Sigmoid colon (tissue), 7 donors: ENCODE measurements at places on chromosomes 12 and 14.

DNA sequence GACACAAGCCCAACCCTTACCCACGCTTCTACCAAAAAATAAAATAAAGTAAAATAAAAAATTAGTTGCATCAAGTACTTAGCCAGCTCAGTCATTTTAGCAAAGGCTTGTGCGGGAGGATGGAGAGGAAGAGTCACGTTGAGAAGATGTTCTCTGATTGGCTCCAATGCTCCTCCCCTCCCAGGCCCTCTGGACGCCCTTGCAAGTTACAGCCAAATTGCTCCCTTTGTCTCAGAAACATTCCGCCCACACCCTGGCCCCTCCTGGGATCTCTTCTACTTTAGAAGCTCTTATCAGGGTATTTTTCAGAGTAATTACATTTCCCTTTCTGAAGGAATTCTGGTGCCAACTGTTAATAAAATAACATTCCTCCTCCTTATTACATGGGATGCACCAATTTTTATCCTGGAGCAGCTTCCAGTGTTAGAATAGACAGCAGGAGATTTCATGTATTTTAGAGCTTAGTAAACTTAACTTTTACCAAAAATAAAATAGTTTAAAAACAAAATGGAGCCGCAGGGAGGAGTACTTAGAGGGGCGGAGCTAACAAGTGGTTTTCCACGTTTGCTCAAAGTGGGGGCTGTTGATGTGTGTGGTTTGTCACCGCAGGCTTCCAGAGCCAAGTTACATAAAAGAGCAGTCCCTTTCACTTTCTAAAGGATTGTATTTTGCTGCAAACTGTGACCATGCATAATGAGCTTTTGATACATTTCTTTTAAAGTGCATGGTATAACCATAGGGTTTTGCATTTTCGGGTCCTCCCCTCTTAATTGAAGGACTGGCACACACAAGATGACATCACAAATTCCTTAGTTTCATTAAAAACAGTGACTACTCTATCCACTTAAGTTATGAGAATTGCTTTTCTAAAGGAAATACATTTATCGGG, 71.7 kb upstream of the RAP1B start:
- DNase-seq = peak; percentile 80

DNA sequence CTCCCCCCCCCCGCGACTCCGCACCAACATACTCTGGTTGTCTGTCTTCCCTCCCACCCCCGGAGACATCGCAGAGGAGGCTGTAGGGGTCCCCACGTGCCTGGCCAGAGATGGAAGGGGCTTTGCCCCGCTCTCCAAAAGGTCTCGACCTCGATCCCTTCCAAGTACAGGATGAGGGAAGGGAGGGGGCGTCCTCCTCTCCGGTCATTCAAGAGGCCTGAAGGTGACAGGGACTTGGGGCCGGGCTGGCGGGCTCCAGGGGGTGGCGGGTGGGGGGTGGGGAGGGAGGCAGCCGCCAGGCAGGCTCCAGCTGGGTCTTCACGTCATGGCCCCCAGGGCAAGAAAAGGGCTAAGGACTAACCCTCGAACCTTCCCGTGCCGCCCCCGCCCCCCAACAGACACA, 15.1 kb downstream of the TBX3 start:
- no peak for DNase-seq

- peak; percentile 17 for DNase-seq
Measured at GRCh38 chr14:74965486-74966153, 10.2 kb upstream of the PGF start.

DNA sequence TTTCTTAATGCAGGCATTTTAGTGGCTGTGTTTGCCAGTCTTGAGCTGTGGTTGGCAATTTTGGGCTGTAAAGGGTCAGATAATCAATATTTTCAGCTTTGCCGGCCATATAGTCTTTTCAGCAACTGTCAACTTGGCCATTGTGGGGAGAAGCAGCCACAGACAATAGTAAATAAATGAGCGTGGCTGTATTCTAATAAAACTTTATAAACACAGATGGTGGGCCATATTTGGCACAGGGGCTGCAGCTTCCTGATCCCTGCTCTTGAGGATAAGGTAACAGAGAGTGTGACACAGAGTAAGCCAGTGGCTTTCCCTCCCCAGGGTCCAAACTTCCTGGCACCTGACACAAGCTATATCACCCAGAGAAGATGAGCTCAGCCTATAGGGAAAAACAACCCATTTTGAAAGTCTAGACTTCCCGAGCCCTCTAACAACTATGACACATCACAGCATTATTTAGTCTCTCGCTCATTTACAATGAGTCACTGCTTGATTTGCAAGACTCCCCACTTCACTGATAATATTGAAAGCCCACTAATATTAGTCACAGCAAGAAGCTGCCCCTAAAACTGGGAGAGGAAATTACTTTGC, 163.1 kb upstream of the TMPO start:
- no peak for DNase-seq

GRCh38 chr12:2311020-2311778, 258.4 kb downstream of the CACNA1C start:
- no peak for DNase-seq

- DNase-seq = peak; percentile 36
Measured at GRCh38 chr12:55673638-55674037, 34.1 kb downstream of the ITGA7 start.

DNA sequence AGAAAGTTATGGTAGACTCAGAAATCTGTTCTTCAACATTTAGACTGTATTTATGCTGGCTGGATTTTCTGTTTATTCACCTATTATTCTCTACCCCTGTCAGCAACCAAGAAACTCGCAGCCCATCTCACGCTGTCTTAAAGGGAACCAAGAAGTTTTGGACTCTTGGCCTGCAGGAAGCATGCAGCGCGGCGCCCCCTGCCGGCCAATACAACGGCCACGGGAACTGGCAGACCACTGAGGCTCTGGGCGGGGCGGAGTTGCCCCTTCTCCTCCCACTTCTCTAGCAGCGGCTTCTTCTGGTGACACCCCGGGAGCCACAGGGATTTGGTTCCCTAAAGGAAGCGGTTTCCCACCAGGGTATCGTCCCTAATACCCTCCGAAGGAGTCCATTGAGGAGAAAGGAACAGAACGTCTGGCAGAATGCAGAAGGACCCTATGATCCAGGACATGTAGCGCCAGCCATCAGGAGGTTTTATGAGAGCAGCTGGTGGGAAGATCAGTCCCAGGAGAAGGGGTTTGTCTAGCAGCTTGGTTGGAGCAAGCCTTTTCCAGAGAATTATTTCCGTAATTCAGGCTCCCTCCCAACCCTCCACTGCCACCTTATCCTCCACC, 21.0 kb upstream of the RNASE2 start:
- DNase-seq = no peak

DNA sequence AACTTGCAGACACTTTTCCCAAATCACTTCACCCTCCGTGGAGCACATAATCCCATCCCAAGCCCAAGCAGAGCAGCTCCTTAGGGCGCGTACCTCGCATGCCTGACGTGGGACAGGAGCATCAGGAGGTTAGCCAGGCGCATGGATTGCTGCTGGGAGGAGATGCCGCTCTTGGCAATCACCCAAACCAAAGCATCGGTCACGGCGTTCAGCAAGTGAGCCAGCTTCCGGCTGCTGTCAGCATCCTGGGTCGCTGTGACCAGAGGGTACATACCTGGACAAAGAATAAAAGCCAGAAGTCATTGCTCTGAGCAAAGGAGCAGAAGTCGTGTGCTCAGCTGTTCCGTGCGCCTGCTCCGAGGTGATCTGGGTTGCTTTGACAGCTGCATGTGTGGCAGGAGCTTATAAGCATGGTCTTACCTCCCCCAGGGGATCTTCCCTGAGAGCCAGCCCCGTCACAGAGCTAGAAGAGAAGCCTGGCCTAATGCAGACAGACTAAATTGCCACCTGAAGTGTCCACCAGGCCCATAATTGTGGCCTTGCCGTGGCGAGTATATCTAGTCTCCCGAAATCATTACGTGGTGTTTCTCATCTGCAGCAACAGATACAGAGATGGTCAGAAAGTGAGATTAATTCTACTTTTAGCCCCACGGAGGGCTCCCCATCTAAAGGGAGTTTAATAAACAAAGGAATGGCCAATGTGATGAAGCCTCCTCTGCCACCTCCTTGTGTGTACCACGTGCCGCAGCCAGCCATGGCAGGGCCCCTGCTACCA, 59.1 kb downstream of the ESR2 start:
- DNase-seq = no peak

- DNase-seq = no peak
Measured at GRCh38 chr12:33588725-33589405, 149.2 kb upstream of the SYT10 start.

DNA sequence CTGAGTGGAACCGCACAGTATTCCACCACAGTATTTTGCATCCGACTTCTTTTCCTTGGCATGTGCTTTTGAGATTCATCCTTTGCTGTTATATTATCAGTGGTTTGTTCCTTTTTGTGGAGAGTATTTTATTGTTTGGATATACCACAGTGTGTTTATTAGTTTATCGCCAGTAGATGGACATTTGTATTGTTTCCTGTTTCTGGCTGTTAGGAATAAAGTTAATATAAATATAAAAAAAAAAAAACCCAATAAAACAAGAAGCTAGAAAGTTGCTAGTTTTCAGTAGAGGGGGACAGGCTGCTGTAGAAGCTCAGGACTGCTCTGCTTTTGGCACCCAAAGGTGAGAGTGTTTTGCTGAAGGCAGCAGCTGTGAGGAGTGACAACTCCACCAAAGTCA, 62.0 kb upstream of the EEA1 start:
- DNase-seq = no peak

DNA sequence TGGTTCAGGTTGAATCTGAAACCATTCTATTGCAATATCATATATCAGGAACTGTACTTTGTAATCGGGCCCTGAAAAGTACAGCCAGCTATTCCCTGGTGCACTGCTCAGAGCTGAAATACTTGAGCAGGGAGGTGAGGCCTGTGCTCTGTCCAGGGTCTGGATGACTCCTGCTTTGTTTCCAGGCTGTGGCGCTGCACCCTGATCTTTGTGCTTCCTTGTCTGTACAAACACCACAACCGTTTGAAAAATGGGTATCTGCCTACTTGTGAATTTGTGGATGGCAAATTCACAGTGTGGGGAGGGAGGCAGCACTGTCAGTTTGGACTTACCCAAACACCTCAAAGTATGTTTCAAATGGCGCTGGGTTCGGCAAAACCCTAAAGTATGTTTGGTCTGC, 155.4 kb upstream of the FAR2 start:
- no peak for DNase-seq

DNA sequence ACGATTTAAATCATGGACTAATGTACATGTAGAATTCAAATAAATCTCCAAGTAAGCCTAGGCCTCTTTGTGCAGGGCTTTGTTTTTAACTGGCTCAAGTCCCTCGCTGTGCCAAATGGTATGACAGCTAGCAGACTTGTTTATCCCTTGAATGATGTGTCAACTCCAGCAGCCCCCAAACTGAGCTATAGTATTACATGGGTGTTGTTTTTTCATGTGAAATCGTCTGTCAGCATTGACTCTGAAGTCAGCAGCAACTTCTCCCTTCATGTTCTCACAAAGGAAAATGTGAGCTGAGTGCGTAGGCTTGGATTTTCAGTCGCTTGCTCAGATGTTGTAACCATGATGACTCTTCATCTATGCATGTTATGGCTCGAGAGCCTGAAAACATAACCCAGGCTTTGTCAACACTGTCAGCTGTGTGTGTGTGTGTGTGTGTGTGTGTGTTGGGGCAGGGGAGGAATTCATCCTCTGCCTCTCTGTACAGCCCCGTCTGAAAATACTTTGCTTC, 73.3 kb downstream of the PTHLH start:
- DNase-seq = no peak

DNA sequence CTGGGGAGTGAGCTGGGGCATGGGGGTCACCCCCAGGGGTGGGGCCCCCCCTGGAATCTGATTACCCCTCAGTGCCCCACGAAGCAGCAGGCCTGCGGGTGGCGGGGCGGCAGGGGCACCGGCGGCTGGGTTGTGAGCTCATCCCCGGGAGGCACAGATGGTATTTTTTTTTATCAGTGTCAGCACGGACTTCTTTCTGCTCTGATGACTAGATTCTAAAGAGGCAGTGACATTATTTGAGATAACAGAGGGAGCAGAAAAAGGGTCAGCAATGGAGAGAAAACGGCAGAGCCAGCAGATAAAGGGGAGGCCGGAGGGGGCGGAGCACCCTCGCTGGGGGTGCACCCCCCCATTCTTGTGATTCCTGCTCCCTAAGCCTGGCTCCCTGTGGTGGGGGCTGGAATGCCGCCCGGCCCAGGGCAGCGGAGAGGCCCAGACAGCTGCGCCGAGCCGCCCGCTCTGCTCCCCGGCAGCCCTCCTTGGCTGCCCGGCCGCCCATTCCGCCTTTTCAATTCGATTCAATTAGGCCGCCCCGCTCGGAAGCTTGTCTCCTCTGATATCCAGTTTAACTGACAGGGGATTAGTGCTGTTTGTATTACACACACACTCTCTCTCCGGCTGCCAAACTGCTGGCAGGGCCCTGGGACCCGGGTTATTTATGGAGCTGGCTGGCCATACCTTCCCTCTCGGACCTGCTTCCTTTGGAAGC, 32.9 kb downstream of the MVK start:
- DNase-seq = no peak

- DNase-seq = peak; percentile 50
Measured at GRCh38 chr12:109165599-109165998, 49.2 kb downstream of the ACACB start.

GRCh38 chr14:59997449-59997848, 77.5 kb downstream of the LRRC9 start:
- no peak for DNase-seq

- DNase-seq = no peak
Measured at GRCh38 chr12:63944586-63945228, 100.2 kb downstream of the SRGAP1 start.

DNA sequence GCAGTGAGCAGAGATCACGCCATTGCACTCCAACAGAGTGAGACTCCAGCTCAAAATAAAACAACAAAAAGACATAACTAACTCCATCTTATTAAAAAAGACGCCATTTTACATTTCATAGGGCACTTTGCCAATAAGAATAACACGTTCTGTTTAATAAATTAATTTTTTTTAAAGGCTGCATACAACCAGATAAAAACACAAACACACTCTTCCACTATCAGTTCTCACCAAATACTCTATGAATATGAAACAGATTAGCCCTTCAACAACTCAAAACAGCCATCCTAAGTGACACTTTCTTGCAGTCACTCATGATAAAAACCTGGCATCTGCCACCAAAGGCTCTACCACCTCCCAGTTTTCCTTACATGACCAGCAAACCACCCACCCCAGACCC, 16.1 kb downstream of the AICDA start:
- DNase-seq = no peak

GRCh38 chr12:10272467-10272866, 35.2 kb upstream of the KLRD1 start:
- no peak for DNase-seq

DNA sequence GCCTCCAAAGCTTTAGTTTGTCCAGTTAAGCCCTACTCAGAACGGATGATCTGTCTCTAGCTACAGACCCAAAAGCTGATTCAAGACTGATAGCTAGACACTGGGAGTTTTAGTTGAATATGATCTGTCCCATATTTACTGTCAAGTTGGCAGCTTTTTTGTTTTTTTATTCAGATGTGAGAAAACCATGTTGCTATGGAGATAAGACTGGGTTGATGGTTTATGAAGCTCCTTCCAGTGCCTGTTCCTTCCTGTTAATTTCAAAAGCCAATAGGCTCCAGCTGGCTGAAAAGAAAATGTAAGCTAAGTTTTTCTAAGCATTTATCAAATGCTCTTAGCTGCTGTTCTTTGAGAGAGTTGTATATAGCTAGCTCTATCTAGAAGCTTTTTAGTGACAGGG, 4.7 kb downstream of the DYNLL1 start:
- no peak for DNase-seq
